ENCODE measurements at places on chromosomes 2 and 18.

DNA sequence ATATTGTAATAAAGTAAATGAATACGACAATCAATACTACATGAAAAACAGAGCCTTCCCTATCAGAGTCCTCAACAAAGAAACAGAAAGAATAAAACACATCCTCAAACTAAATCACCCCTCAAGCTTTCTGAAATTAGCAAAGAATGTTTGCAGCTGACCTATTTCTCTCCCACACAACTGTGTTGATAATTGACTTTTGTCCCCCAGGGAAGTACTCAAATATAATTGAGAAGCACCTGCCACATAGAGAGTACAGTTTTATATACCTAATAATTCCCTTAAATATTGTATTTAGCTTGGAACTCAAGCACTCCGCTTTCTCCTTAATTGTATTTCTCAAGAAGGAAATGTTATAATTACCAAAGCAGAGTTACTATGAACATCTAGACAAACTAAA, 12.6 kb downstream of the CACNB4 start:
- DNase-seq: no peak

DNA sequence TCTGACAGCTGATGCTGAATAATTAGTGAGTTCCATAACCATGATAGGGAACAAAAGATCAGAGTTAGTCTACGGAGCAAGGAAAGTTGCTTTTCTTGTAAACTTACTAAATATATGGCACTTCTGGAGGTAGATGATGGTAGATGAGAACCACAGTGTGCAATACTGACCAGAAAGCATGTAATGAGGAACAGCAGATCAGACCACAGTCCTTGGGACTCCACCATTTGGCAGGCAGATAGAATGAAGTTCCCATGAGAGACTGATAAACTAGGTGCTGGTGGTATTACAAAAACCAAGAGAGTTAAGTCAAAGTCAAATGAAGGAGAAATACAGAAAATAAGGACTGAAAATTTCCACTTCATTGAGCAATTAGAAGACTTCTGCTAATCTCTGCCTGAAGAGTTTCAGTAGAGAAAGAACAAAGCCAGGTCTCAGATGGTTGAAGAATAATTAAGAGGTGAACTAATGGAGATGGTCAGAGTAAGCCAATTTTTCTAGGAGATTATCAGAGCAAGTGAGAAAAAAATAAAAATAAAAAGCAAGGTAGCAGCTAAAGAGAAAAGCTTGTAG, 10.4 kb downstream of the CERKL start:
- no peak for DNase-seq

- DNase-seq: no peak
Observed at GRCh38 chr2:1730015-1730927, 14.0 kb downstream of the PXDN start.

DNA sequence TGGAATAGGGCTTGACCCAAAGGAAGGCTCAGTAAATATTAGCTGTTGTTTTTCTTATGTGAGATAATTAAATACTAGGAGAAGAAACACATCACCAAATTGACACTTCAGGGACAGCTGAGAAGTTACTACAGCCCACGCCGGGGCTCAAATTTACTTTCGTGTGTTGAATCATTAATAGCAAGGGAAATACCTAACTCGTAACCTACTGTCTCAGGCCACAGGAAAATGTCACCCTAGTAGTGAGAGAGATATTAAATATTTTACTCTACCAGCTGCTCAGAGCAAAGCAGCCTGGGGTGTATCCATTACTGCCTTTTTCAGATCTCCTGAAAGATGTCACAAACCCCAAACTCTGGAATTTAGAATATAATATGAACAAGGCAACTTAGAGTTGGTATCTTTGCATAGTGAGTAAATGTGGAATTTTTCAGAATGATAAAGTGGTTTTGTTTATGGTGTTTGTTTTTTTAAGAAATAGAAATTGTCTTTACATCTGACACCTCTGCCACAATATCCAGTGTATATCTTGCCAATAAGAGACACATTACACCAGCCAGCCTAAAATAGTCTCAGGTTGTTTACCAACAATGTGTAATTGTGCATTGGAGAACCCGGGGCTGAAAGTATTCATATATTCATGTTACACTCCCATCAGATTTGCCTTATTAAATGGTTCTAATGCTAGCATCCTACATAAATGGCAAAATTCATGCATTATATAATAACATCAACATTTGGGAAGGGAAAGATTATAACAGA, 48.4 kb downstream of the ATP8B1 start:
- no peak for DNase-seq

DNA sequence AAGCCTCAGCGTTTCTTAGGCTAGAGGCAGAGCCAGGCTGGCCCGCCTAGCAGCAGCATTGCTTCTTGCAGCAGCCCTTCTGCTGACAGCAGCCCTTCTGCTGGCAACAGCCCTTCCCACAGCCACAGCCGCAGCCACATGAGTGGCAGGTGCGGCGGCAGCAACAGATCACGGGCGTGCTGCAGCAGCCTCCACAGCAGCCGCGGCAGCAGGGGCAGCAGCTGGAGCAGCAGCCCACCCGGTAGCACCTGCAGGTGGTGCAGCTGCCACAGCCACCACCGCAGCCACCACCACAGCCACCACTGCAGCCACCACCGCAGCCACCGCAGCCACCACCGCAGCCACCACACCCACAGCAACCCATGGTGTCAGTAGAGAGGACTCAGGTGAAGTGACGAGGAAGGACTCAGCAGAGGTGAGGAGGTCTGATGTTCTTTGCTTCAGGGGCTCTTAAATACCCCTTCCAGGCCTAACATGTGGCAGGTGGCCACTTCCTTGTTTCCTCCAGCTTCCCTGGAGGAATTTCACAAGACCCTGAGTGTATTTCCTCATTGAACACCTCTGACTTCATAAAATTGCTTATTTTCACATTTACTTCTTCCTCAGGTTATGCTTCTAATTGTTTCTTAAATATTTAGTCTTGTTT, at the start of gene SCYGR6:
TSS of gene SCYGR6 (minus strand) at position 364 of the 646 bp plus-strand sequence. CDS start at position 364, 0 bp downstream.
- DNase-seq: no peak

GRCh38 chr2:232959139-232959538, 53.9 kb downstream of the NGEF start:
- no peak for DNase-seq

DNA sequence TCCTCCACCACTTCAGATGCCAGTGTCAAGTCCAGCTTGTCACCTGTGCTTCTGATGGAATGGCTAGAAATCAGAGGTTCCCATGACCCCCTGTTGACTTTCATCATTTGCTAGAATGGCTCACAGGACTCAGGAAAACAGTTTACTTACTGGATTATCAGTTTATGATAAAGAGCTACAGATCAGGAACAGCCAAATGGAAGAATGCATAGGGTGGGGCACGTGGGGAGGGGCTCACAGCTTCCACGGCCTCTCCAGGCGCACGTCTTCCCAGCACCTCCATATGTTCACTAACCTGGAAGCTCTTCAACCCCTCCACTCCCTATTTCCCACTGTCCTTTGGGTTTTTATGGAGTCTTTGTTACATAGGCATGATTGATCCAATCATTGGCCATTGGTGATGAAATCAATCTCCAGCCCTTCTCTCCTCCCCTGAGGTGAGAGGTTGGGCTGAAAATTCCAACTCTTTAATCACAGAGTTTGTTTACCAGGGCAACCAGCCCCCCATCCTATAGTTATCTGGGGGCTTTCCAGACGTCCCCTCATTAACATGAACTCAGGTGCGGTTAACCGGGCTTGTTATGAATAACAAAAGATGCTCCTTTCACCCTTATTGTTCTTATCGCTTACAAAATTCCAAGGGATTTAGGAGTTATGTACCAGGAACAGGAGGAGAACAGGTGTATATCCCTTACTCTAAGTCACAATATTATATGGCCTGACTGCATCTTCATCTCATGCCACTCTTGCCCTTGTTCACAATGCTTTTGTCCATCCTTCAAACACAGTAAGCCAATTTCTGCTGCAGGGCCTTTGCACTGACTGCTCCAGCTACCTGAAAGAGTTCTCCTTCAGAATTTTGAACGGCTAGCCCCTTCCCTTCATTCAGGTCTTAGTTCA, 35.2 kb downstream of the ANXA4 start:
- no peak for DNase-seq

DNA sequence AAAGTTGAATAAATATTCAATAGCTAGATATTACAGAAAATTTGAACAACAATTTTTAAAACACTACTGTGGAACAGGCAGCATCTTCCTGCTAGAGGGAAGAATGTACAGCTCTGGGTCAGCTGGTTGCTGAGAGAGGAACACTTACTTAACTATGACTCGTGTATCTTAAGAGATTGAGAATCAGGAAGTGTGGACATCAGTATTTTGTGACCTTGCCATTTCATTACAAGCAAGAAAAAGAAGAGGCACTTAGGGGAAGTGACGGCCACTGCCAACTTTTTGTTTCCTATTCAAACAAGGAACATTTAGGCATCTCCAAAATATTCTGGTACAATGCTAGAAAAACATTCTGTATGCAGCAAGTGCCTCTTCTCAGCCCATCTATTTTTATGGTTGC, 45.9 kb downstream of the ITPRID2 start:
- peak; percentile 79 for DNase-seq

DNA sequence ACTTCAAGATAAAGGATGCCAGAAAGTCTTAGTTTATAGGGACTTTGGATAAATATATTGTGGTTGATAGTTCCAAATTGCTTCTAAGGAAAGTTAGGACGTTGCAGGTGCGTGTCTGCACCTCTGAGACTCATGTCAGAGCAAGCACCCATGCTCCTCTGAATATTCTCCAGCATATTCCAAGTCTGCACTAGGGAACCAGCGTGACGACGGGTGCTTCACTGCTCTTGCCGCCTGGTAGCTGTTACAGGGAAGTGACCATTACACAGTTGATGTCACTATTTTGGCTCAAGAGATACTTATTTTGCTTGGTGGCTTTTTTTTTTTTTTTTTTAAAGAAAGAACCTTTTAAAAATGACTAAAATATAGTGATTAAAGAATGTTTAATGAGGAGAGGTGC, 35.6 kb downstream of the GATA6 start:
- no peak for DNase-seq

GRCh38 chr18:21203126-21203525, 38.9 kb upstream of the GREB1L start:
- DNase-seq: no peak

- DNase-seq: no peak
Observed at GRCh38 chr18:37612524-37613252, 47.1 kb upstream of the CELF4 start.

- DNase-seq: peak; percentile 85
Observed at GRCh38 chr18:8623549-8624106, 14.4 kb downstream of the RAB12 start.

DNA sequence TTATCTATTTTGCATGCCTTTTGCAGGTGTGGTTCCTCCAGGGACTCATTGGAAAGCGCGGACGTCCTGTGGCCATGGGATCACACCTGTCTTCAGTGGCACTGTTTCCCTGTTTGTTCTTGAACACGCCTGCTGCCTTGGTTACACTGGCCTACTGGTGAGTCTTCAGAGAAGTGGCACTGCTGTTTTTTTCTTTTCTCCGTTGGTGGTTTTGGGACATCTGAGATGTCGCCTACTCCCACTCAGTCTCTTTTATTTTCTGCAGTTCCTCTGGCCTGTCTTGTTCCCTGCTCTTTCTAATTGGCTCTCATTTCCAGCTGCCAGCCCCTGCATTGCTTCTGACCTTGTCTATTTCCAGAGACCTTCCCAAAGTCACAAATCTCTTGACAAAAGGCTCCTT, 35.7 kb upstream of the POU3F3 start:
- DNase-seq: no peak

- DNase-seq: no peak
Observed at GRCh38 chr2:200847939-200848338, 16.5 kb downstream of the CLK1 start.

- peak; percentile 65 for DNase-seq
Observed at GRCh38 chr2:230412371-230412711, 3.7 kb upstream of the SP100 start.

DNA sequence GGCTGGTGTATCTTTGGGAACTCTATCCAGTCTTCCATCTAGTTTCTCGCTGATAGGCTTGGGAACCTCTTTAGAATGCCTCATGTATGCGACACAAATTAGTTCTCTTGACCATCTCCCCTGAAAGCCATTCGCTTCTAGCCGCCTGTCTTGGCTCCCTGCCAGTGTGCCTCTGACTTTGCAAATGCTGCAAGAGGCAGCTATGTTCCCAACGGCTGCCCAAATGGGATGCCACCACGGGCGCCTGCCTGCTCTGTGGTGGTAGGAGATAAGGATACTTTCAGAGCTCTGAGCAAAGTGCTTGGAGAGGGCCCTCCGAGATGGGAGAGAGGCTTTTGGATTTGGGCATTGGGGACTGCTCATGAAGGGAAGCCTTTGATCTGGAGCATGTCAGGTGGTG, 77.7 kb upstream of the IGFBP5 start:
- DNase-seq: peak; percentile 18

Measured in suppressor macrophage (primary cell).